Aorta (tissue), 5 donors: ENCODE measurements at places on chromosomes 3 and 15.

- DNase-seq = no peak
Measured at GRCh38 chr3:177201700-177202397, 4.6 kb upstream of the TBL1XR1 start.

- DNase-seq = no peak
Measured at GRCh38 chr3:41592753-41593510, 369.0 kb downstream of the ULK4 start.

- no peak for DNase-seq
Measured at GRCh38 chr3:12896063-12896985, 55.0 kb upstream of the RPL32 start.

GRCh38 chr3:57942388-57942787 lies 65.8 kb upstream of the FLNB start:
- no peak for DNase-seq

DNA sequence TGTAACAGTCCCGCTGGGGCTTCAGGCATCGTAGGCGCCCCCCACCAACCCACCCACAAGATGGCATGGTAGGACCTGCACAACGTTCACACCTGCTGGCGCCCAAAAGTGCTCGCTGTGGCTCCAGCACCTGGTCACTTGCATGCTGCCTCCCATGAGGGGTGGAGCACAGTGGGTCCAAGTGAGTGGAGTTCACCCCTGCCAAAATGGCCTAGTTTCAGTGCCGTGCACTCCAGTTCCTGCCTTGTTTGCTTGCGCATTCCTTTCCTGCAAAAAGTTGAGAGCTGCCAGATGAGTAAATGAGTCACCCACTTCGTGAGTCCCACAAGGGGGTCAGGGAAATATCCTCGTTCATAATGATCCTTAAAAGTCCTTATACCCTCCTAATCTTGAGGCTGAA lies 788.7 kb upstream of the DPPA4 start:
- no peak for DNase-seq

DNA sequence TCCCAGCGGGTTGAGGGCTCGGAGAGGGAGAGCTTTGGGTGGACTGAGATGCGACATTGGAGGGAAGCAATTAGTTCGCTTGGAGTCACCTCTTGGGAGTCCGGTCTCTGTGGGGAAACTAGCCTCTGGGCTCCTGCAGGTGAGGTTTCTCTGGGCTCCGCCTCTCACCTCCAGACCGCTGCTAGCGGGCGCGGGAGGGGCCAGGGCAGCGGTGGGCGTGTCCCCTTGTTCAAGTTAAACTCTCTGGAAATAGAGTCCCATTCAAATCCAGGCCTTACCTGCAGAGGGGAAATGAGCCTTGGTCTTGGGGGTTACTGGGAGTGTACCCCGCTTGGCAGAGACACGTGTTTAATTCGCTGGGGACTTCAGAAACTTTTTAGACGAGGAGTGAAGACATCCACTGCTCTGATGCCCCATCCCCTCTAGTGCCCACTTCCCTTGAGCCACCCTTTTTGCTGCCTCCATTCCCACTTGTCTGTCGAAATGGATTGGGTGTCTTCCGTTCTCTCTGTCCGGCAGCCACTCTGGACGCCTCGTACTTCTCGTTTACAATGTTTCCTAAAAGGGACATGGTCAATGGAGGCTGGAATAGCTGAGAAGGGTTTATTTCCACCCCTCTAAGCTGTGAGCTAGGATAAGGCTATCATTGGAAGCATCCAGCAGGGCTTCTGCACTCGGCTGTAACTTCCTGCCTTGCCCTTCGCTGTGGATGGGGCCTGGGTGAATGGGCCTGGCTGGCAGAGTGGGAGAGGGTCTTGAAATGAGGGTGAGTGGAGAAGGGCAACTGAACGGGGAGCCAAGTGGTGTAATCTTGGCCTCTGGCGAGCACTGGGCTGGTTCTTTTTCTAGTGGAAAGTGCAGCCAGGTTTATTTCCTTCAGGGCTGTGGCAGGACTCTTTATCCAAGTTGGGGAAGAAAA lies 1.1 kb downstream of the MITF start:
- DNase-seq = no peak

DNA sequence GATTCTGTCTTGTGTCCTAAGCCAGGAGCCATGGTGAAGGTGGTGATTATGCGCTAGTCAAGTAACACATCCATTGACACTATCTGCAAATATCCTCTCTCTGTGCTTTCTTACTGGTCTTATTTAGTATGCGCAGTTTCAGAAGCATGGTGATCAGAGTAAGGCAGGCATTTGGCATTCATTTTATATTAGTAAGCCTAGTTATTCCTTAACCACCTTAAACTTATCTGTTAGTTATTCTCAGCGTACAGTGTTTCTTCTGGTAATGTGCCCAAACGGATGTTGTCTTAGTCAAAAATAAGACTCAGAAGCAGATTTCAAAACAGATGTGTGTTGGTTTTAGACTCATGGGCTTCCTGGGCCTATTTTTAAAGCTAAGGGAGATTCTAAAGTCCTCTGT lies 329.2 kb downstream of the GRM7 start:
- no peak for DNase-seq

- no peak for DNase-seq
Measured at GRCh38 chr3:194443901-194444300, 42.9 kb downstream of the ATP13A3 start.

- no peak for DNase-seq
Measured at GRCh38 chr15:62566248-62566647, 401.2 kb upstream of the C2CD4B start.

GRCh38 chr3:78913711-78914110 lies 854.1 kb downstream of the ROBO1 start:
- no peak for DNase-seq

DNA sequence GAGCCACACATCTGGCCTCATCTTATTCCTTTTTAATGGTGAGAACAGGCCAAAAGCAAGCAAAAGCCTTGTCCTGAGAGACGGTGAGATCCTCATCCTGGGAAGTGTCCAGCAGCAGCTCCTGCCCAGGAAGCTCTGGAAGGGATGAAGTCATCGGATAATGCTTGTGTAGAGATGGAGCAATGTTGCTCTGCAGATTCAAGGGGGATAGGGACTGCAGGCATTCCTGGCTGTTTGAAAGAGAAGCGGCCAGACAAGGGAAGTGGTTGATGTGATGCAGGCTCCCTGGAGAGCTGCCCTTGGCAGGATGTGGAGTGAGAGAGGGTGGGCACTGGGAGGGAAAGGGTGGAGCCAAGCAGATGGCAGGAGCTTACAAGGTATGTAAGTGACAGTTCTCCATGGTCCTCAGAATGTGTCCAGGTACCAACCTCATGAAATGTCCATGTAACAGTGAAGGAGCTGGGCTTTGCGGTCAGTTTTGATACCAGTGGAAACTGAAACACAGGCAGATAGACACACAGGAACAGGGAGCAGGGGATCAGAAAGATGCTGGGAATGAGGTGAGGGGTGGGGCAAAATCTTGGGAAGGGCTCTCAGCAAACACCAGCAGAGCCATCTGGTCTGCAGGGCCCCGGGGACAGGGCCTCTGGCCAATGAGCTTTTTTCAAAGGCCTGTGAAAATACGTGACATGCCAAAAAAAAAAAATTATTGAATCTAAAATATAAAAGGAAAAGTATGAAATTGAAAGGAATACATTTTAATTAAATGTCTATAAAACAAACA lies 32.2 kb upstream of the LACTB start:
- no peak for DNase-seq

- no peak for DNase-seq
Measured at GRCh38 chr15:101675796-101676582, 23.8 kb upstream of the TM2D3 start.

DNA sequence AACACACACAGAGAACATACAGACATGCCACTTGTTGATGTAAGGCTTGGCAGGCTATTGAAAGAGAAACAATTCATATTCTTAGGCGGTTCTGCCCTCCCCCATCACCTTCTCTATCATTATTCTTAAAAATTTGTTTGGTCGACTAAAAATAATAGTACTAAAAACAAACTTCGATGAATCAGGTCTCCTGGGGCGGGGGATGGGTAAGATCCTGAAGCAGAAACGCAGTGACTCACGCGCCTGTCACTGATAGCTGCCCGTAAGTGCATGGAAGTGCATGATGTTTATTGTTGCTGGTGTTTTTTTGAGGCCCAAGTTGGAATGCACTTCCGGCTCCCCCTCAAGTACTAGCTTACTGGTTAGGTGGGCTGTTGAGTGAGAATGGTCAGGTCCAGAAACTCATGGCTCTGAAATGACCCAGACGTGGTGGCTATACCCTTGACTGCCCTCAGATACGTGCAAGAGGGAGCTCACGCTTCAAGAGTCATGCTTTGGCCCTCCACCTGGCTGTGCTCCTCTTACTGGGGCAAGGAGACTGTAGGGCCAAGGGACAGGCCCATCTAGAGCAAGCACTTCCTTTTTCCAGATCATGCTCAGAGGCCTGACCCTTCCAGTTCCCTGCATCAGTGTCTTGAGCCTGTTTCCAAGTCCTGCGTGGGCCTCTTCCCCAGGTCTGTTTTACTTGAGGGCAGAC lies 10.9 kb downstream of the SMAD3 start:
- DNase-seq = peak; percentile 80

DNA sequence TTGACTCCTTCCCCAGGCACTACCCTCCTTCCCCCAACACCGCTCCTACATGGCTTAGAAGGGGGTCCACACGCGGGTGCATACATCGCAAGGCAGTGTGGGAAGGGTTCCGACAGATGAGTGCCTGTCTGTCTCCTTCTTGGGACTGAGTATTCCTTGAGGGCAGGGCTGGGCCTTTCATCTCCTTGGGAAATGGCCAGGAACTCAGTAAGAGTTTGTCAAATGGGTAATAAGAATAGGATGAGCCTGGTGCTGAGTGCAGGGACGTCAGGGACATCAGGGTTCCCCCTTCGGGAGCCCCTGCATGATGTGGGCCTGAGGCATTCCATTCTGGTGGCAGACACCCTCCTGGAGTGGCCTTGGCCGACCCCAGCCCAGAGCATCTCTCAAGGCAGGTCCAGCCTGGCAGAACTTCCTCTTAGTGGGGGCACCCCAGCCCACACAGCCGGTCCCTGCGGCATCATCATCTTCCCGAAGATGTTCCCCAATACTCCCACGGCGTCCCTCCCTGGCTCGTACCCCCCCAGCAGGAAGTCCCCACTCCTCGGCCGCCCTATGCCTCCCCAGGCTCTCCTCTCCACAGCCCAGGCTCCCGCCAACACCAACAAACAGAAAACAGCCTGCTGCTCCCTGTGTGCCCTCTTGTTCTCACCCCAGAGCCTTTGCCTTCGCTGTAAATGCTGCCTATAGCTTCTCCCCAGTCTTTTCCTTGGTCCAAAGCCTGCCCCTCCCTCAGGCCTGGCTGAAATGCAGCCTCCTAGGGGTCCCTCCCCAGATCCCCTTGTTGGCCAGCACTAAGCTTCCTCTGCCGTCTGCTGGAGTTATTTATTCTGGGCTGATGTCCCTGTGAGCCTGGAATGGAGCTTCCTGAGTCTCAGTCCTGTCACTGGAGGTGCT lies 67.5 kb upstream of the LCTL start:
- DNase-seq = no peak

DNA sequence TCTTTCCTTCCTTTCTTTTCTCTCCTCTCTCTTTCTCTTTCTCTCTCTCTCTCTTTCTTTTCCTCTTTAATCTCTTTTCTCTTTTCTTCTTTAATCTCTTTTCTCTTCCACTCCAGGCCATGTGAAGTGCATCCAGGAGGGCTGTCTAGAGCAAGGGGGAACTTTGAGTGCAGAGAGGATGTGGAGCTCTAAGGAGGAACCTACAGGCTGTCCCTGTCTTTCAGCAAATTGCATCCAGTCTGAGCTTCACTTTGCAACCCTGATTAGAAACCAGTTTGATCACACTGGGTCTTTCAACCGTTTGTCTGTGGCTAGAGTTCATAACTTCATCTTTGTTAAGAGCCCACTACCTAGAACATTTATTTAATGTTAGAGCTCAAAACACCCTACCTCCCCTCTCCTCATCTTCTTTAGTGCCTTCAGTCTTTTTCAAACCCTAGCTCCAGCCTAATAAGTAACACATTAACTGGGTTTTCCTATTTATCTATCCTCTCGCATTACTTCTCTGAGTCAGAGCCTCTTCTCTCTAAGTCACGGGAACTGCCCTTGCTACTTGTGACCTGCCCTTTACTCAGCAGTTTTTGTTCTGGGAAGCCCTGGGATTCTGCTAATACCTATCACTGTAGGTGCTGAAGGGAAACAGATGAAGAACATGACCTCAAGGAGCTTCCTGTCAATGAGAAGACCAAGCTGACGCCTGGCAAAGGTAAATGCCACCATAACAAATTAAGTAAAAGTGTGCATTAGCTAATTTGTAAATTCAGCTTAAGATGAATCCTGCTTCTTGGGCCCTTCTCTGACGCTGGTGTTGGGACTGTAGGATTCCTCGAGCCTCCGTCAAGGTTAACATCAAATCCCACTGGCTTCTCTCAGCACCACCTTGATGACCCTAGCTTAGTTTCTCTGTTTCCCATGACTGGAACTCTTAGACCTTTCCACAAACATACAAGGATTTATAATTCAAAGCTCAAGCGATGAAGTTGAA lies at the start of gene GCNT3:
GCNT3 (plus strand) TSS at position 508 of the 985 bp plus-strand sequence. CDS start 6,456 bp downstream, outside the sequence.
- DNase-seq = no peak

DNA sequence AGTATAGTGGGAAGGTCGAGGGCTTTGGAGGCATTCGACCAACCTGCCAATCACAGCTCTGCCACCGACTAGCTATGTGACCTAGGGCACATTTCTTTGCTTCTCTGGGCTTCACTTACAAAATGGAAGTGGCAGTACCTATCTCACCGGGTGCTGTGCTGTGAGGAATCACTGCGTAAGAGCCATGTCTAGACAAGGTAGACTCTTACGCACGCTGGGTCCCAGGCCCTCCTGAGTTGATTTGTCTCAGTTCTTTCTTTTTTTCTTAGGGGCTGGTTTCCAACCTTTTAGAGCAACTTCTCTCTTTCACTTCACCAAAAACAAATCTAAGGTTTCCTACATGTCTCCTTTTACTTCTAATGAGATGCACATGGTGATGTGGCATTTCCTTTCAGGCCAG lies 18.8 kb downstream of the CA12 start:
- DNase-seq = peak; percentile 10

- DNase-seq = peak; percentile 65
Measured at GRCh38 chr3:171967932-171968678, 71.3 kb upstream of the FNDC3B start.

DNA sequence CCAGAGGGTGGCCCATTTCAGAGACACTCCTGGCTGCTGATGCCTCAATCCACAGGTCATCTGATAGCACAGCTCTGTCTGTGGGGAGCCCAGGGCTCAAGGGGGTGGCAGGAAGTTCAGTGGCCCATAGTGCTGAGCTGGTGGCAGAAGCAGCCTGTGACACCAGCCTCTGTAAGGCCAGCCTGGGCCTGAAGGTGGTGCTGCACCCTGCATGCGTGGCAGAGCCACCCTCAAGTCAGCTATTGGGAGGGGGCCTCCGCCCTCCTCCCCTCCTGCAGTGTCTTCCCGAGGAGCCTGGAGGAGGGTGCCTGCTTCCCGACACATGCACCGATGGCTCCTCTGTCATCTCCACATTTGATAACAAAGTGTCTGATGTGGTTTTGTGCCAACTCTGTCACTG lies 3.0 kb downstream of the PLA1A start:
- DNase-seq = peak; percentile 53
